ENCODE measurements at places on chromosomes 4 and X. TPM values are rescaled to one million over a fixed set of nuclear protein-coding genes. Genes with fewer than 3 reads are reported as not detected.
A peak's percentile ranks its signal among the peaks of the same experiment; 100 is the strongest.

GRCh38 chr4:15771216-15772058 lies 6.7 kb upstream of the CD38 start:
- no peak for DNase-seq

GRCh38 chr4:26570596-26570995 lies 13.3 kb upstream of the TBC1D19 start:
- peak; percentile 25 for DNase-seq

DNA sequence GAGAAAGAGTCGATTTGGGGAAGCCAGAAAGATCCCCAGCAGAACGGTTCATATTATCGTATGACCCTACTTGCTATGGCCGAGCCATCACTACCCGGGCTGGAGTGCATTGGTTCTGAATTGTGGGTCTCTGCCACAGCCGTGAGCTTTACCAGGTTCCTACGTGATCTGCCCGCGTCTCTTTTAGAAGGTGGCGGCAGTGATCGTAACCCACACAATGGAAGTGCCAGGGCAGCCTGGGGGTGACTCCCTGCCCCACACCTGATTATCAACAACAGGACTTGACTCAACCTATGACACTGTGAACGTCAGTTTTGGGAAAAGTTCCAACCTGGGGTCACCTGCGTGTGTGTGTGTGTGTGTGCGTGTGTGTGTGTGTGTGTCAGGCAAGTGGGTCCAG lies 90.8 kb downstream of the SHOX start:
- DNase-seq, result no peak

Gene HTN3
- not detected for total RNA-seq

Gene LINC00632
- total RNA-seq, result 22.6 TPM

DNA sequence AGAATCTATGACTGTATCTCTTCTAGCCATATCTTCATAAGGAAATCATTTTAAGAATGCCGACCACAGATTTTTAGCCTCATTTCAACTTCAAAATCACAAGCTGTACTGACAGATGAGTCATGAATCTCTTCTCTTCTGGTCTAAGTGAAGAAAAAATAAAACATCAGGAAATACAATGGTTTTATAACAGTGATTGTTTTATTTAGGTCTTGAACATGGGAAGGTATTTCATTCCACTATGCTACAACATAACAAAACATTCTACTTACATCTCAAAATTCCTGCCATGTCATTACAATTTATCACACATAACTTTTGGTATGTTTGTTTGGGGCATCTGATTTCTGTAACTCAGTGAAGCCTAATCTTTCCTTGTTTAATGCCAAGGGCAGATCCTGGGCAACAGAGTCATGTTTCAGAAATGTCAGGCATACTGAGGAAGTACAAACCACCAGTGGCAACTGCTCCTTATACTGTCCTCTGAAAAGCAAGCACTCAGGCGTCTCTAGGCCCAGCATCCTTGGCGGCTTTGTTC lies 325.0 kb downstream of the PDHA2 start:
- peak; percentile 87 for DNase-seq

DNA sequence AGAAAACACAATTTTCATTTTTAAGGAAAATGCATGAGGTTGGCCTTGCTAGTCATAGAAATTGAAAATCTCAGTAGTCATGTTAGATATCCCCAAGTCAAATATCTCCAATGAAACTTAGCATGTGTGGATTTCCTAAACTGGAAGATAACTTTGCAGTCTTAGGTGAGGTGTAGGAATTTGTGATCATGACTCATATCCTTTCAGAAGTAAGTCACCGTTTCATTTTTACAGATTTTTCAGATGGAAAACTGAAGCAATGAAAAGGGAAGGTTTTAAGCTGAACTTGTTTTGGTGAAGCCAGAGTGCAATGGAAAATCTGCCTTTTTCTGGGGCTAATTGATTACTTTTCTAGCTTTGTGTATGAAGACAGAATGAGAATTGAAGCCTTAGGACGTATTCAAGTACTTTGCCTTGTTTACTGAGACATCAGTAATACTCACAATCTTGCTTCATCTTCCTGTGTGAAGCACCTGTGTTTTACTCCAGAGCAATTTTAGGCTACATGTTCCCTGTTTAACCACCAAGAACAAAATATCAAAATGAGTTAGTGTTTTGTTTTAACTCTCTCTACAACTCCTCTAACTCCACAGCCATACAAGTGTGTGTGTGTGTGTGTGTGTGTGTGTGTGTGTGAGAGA lies 1662.8 kb upstream of the ADGRL3 start:
- peak; percentile 0 for DNase-seq

DNA sequence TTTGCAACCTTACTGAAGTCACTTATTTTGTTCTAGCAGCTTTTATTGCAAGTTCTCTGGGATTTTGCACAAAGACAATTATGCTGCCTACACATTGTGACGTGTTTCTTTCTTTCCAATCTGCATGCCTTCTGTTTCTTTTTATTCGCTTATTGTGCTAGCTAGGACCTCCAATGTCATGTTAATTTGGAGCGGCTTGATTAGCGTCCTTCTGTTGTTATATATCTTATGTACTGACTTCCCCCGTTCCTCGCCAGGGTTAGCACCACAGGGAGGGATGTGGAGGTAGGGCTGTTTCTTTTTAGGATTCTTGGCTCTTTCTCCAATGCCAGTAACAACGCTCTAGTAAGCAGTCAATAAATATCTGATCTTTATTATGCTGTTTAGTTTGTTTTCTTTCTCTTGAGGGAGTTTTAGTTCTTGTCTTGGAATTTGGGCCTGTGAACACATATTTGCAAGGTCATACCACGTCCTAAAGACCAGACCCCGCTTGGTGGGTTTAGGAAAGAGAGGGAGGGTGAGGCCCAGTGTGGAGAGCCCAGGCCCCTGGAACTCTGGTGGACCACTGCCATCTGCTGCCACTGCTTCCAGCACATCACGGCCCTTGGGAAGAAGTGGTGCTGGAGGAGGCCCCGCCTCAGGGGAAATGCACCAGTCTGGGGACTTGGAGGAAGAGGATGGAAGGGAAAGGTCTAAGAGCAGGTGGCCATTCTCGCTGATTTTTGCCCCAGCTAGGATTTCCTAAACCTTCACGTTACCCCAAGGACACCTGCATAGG lies 129.1 kb downstream of the TRIML1 start:
- no peak for DNase-seq

Gene DACH2
- total RNA-seq, result not detected

GRCh38 chrX:9983441-9983840 lies 16.3 kb downstream of the CLDN34 start:
- no peak for DNase-seq

- peak; percentile 20 for DNase-seq
Measured at GRCh38 chr4:70666369-70666768, at the start of gene JCHAIN. Gene JCHAIN, minus strand, starts transcription at chr4:70666508. Its CDS starts 18 bp downstream, at chr4:70666490.

GRCh38 chr4:74014332-74014731 lies 15.9 kb upstream of the CXCL5 start:
- DNase-seq, result no peak

- DNase-seq, result no peak
Measured at GRCh38 chr4:156336511-156336910, 382.8 kb upstream of the CTSO start.

- DNase-seq, result no peak
Measured at GRCh38 chr4:38987491-38987890, 44.7 kb downstream of the TMEM156 start.

DNA sequence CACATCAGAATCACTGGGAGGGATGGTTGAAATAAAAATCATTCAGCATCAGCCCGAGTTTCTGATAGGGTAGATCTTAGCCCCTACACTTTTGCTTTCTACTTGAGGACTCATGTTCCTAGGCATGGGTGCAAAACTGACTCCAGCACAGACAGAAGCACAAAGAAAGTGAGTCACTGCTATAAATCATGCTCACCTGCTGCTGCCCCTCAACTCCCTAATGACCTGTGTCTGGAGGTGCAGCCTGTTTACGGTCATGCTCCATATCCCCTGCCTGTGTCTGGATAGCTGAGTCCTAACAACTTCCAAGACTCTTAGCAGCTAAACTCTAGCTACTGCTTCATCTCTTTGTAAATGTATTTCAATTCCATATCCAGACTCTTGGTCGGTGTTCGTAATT lies 57.8 kb downstream of the ADGRA3 start:
- DNase-seq, result peak; percentile 25

DNA sequence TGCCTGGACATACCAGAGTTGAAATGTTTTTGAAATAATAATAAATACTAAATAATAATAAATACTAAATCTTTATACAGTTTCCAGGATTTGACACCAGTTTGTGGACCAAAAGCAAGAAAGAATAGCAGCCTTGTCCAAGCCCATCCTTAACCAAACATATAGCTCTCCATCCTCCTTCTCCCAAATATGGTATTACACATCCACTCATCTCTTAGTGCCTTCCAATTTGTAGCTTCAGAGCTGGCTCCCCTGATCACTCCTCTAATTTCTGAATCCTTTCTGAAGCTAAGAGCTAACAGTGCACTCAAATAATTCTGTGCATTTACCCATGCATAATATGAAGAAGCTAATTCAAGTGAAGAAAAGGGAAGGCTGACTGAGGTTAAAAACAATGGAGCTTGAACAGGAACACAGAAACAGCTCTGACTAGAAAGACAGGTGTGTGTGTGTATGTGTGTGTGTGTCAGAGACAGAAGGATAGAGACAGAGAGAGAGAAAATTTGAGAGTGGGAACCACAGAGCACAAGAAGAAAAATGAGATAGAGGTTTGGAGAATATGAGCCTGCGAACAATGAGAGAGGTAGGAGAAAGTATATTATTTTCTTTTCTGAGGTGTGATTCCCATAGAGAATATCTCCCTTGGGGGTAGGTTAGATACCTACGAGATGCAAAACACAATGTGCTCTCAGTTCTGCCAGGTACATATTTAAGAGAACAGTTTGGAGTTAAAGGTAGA lies 123.5 kb downstream of the CAMK2D start:
- no peak for DNase-seq

- DNase-seq, result no peak
Measured at GRCh38 chr4:61666244-61666643, 466.1 kb downstream of the ADGRL3 start.

DNA sequence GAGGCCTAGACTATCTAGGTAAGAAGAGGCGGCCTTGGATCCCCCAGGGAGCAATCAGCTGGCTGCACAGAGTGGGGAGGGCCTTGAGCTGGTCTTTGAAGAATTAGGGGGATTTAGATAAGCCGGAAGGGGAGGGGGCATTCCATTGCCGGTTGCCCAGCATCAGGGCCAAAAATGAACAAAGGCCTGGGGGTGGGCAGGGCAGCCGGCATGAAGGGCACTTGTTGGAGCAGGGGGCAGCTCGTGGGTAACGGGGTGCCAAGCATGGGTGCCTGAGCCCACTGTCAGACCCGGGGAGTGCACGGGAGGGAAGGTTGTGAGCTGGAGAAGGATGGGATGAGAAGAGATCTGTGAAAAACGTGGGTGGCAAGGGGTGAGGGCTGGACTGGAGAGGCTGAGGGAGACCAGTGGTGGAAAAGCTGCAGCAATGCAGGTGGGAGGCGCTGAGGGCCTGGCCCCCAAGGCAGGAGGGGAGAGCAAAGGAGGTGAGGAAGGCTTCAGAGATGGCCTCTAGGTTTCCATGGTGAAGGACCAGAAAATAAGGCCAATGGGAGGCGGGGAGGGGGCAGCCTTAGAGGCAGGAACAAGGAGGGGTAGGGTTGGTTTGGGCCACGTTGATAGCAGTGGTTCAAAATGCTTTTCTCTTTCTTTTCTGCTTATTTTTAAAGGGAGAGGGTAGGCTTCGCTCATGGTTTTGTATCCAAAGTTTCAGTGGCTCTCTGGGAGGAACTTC lies 8.6 kb downstream of the KLF3 start:
- DNase-seq, result no peak

- DNase-seq, result no peak
Measured at GRCh38 chr4:53674903-53675302, 83.6 kb upstream of the LNX1 start.

GRCh38 chrX:11266573-11267003 lies 26.6 kb upstream of the AMELX start:
- no peak for DNase-seq

Gene MPC1L
- not detected for total RNA-seq

Gene TCEAL5
- not detected for total RNA-seq

Gene TRIML2
- 0.27 TPM for total RNA-seq

DNA sequence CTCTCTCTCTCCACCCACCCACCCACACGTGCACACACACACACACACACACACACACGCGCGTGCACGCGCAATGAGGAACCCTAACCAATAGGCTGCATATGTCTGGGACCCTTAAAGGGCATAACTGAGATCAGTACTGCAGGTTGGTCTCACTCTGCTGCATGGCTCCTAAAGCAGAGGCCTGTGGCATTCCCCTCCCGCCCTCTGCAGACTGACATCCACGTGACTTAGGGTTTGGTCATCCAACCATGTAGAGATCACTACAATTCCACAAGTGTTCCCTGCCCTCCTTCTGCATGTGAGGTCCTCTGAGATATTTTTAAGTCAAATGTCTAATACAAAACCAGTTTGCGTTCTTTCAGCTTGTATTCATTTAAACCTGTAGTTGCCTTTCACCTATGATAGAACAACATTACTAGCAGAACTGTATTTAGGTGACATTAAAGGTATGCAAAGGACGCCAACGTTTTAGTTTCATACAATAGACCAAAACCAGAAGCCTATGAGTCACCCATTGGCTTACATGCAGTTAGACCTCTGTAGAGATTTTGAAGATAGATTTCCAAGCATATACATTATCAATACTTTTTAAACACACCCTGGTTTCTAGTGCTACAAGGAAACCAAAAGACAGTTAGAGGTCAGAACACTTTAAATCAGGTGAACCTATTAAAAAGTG lies 10.1 kb downstream of the XAGE5 start:
- DNase-seq, result no peak

- DNase-seq, result peak; percentile 66
Measured at GRCh38 chrX:107730991-107731766, 44.4 kb downstream of the TSC22D3 start.

Gene CXCR3
- total RNA-seq, result not detected

- peak; percentile 9 for DNase-seq
Measured at GRCh38 chr4:183905593-183906488, 734 bp downstream of the STOX2 start.

Gene NHS
- total RNA-seq, result 5.1 TPM

Gene STOX2
- total RNA-seq, result under 0.01 TPM

DNA sequence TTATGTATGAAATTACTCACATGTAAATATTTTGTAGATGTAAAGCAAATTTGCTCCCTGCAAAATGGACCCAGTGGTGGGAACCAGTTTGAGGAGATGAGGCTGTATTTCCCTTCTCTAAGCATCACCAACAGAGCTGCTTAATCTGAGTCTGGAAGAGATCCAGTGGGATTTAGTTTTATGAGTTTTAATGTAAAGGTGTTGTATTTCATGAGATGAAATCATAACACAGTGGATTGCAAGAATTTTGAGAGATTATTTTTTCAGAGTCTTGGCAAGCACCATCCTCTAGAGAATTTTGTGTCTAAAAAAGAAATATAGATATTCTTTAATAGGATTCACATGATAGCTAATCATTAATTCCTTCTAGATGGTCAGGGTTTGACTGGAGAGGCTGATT lies 35.6 kb upstream of the SFRP2 start:
- DNase-seq, result no peak

All from M059J (cell line).